Activated CD4-positive, alpha-beta T cell treated with anti-CD3 and anti-CD28 coated beads, Interleukin-2, Interleukin-4, amounts not matched to agents 100 ng/mL and 50 ng/mL, durations not matched to agents 16 hours and 8 hours (primary cell): ENCODE measurements at places on chromosomes 12 and 14.

GRCh38 chr12:124605150-124605882 lies 37.9 kb upstream of the NCOR2 start:
- DNase-seq = no peak

GRCh38 chr14:61300209-61300608 lies 19.1 kb upstream of the TMEM30B start:
- no peak for DNase-seq

GRCh38 chr14:101069228-101069549 lies 165.7 kb upstream of the RTL1 start:
- no peak for DNase-seq

GRCh38 chr14:73789989-73790581 lies 61.5 kb upstream of the PTGR2 start:
- DNase-seq = no peak

DNA sequence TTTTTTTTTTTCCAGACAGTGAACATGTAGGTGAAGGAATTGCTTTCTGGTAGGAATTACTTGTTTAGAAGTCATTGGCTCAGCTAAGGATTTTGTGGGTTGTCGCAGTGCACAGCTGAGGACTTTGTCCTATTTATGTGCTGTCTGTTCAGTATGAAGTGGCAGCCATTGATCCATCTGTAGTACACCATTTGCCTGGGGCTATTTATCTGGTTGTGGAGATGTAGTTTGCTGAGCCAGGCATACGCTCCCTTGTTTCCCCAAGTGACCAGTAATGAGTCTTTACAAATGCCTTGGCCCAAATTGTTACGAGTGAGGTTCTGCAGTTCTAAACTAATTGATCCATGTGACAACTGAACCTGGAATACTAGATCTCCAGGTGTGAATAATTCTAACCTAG lies 140.1 kb downstream of the NRXN3 start:
- no peak for DNase-seq
